ENCODE measurements at places on chromosomes 3 and 15.

GRCh38 chr3:101533603-101533968, 20.6 kb upstream of the SENP7 start:
- no peak for DNase-seq

DNA sequence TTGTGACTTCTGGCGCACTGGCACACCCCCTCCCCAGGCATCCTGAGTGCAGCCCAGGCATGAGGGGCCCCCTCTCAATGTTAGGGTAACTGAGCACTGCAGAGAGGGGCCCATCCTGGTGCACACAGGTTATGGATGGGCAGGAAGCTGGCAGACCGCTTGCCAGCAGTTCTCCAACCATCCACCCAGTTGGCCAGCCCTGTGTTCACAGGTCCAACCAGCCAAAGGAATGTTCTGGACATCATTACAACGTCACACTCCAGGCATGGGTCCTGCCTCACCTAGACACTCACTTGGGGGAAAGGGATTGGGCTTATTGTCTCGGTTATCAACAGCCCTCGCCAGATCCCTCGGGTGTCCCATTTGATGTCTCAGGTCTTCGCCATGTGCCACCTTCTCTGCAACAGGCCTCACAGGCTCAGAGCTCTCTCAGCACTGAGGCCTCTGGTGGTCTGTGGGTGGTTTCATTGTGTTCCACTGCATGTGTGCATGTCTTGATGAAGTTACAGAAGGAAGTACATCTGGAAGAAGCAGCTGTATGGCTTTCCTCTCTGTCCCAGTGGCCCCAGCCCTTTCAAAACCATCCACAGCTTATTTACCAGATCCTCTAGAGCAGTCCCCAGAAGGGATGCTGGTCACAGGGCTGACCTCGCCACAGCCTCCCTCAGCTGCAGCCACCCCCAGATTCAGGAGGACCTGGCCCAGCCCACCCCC, 23.7 kb downstream of the ADCY5 start:
- no peak for DNase-seq

DNA sequence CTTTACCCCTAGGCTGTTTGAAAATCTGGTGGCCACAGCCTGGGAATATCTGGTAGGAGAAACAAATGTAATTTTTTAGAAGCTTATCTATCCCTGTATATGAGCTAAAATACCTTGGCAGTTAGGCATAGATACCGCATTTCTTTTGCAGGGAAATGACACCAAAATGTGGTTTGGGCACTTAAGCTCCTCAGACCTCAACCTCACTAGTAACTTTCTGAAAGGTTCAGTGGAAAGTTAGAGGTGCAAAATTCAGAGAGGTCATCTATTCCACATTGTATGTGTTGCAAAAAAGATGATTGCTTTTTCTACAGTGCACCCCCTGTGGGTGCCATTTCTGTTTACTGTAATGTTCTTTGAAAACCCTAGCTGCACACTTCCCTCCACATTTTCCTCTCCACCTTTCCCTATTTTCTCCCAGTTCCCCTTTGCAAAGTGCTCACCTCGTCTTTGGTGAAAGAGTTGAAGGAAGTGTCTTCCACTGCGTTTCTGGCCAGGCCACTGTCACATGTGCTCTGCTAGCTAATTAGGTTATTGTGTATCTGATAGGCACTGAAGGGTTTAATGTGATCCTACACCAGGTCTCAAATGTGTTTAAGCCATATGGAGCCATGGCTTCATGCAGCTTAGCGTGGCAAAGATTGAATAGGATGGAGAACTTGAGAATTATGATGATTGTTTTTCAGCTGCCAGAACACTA, 1.3 kb downstream of the SACM1L start:
- DNase-seq: no peak

DNA sequence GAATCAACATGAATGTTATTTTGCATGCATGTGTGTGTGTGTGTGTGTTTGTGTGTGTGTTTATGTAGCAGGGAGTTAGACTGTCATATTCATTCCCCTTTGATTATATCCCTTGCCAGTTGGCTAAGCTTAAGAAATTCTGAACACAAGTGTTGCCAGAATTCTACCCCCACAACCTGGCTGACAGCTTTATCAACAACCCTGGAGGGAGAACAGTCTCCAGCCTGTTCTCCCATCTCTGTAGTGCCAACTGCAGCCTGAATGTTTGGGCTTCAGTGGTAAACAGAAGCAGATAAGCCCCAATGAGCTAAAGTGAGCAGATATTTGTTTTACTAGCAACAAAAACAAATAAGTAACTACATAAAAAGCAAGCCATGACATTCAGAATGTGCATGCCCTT, 162.6 kb upstream of the ABI3BP start:
- DNase-seq: no peak

DNA sequence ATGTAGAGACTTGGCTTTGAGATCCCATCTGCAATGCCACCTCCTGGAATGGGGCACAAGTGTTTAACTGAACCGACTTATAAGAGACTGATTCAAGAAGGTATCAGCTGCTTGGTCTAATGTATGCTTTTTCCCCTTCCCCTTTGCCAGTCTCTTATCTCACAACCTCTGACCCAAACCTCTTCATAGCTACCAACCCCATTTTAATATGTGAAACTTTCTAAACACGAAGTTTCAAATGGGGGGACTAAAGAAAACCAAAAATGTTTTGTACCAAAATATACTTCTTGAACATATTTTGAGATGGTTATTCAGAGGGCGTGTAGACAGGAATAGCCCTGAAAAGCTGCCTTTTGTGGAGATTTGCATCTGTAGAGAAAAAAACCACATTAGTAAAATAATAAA, 73.1 kb downstream of the OXSM start:
- no peak for DNase-seq

GRCh38 chr15:72222393-72222792, 8.6 kb downstream of the PKM start:
- no peak for DNase-seq

DNA sequence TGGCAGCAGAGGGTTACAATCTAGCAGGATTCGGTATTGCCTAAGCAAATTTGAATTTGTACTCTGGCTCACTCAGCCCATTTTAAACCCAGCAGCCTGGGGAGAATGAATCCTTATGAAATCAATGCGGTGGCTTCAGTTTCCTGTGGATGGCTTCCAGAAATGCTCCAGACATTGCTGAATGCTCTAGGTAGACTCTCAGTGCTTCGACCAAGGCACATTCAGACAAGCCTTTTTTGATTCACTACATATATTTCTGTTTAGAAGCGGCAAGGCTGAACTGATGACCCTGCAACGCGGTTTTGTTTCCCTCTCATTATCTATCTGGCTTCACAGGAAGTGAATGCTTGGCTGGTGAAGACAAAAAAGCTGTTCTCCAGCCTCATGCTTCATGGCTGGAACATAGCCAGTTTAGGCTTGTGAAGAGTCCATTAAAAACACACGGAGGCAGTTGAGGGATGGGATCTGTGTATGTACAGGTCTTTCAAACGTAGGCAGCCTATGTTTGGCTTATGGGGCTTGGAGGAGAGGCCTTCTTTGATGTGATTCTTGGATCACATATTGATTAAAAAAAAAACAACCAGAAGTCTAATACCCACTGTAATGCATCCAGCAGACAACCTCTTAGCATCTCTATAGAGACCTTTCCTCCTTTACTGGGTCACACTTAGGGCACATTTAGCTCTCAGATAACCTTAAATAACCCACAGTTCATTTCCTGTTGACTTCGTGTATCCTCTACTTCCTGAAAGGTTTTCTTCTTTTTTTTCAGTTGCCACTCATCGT, 400.2 kb upstream of the TBL1XR1 start:
- peak; percentile 99 for DNase-seq

DNA sequence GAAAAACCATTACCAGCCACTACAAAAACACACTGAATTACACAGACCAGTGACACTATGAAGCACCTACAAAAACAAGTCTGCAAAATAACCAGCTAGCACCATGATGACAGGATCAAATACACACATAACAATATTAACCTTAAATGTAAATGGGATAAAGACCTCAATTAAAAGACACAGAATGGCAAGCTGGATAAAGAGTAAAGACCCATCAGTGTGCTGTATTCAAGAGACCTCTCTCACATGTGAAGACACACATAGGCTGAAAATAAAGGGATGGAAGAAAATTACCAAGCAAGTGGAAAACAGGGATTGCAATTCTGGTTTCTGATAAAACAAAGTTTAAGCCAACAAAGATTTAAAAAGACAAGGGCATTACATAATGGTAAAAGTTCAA, 482.7 kb upstream of the MCTP2 start:
- DNase-seq: no peak

- no peak for DNase-seq
Measured at GRCh38 chr3:147397875-147398812, 8.2 kb downstream of the ZIC4 start.

GRCh38 chr3:143784446-143784845, 63.8 kb downstream of the SLC9A9 start:
- DNase-seq: no peak
